CD4-positive, alpha-beta T cell treated with Interleukin-17A for 4 hours (primary cell): ENCODE measurements at places on chromosomes 6 and 20.
A peak's percentile ranks its signal among the peaks of the same experiment; 100 is the strongest.

GRCh38 chr20:35006531-35006971, 50.9 kb downstream of the MYH7B start:
- no peak for DNase-seq

DNA sequence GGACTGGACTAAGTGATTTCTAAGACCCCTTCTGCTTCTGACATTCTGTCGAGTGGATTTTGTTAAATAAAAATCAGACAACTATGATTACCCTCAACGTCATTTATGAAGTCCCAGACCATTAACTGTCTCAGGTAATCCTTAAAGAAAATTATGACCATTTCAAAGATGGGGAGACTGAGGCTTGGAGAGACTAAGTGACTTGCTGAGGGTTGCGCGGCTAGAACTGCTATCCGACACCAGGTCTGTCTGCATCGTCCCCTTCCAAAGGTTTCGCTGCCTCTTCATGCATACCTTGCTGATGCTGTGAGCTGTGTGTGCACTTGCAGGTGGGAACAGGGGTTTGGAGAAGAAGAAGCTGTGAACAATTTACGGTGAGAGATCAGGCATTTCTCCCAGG, 3.1 kb downstream of the SNPH start:
- DNase-seq = no peak

DNA sequence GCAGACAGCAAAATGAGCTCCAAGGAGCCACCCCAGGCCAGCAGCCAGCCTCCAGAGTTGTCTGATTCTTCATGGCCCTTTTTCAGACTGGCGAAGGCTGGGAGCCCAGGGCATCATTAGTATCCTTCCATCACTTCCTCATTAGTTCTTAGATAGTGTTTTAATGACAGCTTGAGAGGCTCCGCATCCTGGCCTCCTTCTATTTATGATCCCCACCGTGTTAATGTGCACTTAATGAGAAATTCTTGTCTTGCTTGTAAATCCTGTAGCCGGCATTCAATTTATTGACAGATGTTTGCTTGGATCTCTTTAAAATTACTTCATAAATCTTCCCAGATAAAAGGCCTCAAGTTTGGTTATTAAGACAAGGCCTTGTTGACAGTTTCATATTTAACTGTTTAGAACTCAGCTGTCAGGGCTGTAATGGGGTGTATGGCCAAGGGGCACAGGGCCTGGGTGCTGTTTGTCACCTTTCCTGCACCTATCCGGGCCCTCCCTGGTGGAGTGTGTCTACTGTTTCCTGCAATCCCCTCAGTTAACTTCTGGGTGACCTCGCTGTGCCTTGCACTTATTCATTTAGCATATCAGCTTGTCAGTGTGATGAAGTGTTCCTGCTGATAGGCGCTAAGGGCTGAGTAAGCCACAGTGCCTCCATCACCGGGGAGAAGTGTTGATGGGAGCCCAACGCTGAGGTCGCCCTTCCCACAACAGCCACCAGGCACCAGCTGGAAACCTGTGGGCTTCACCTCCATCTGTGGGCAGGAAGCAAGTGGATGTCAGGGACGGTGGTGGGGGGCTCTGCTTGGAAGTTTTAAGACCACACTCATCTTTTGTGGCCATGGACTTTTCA, 169.3 kb downstream of the TSHZ2 start:
- no peak for DNase-seq

- no peak for DNase-seq
These were observed 65.2 kb upstream of the PIM1 start for GRCh38 chr6:37104824-37105147.

DNA sequence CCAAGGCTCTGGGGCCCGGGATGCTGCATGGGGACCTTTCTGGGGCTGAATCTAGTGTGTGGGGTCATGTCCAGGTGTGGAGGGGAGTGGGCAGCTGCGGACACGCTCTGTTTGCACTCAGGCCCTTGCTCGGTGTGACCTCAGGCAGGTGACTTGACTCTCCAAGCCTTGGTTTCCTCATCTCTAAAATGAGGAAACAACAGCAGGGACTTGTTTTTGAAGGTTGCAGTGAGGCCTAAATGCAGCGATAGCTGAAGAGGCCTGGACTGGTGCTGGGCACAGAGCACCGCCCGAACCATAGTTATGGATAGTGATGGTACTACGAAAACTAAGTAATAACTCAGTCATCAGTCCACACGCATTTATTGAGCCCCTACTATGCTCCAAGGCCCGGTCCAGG, 91.8 kb downstream of the NOL4L start:
- DNase-seq = no peak

- no peak for DNase-seq
These were observed 216.2 kb downstream of the CD83 start for GRCh38 chr6:14333556-14334305.

GRCh38 chr6:37680668-37681067, 17.0 kb downstream of the MDGA1 start:
- no peak for DNase-seq

DNA sequence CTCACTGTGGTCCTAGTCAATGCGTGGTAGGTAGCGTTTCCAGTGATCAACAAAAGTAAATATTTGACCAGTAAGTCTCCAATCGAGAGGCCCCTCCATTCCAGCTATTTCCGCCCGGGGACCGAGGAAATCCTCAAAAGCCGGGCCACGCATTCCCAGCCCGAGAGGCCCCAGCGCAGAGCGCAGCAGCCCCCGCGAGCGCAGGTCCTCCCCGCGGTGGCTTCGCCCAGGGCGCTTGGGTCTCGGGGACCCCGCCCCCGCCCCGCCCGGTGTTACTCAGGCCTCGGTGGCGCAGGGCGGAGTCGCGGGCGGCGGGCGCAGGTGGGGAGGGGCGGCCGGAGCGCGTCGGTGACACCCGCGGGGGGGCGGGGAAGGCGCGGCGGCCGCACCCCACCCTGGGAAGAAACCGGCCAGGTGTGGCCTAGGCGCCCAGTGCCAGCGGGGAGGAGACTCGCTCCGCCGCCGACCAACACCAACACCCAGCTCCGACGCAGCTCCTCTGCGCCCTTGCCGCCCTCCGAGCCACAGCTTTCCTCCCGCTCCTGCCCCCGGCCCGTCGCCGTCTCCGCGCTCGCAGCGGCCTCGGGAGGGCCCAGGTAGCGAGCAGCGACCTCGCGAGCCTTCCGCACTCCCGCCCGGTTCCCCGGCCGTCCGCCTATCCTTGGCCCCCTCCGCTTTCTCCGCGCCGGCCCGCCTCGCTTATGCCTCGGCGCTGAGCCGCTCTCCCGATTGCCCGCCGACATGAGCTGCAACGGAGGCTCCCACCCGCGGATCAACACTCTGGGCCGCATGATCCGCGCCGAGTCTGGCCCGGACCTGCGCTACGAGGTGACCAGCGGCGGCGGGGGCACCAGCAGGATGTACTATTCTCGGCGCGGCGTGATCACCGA, at the start of gene DSP:
DSP (plus strand) TSS at position 497 of the 890 bp plus-strand sequence; CDS start at position 742, 245 bp downstream.
- DNase-seq = peak; percentile 27

GRCh38 chr6:75349262-75349984, 64.8 kb upstream of the TMEM30A start:
- no peak for DNase-seq

- no peak for DNase-seq
These were observed 56.1 kb upstream of the HFE start for GRCh38 chr6:26031151-26031594.

GRCh38 chr6:152049502-152049901, 242.0 kb downstream of the ESR1 start:
- no peak for DNase-seq

DNA sequence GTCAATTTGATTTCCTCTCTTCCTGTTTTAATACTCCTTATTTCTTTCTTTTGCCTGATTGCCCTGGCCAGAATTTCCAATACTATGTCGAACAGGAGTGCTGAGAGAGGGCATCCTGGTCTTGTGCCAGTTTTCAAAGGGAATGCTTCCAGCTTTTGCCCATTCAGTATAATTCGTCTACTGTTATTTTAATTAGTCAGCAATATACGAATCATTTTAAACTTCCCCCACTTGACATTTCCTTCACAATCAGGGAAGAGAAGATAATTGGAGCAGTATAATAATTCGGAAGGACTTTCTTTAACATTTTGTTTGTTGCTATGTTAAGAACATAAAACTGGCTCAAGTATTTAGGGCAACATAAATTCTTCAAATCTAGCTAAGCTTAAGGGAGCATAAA, 860.3 kb upstream of the SLC35B3 start:
- no peak for DNase-seq

DNA sequence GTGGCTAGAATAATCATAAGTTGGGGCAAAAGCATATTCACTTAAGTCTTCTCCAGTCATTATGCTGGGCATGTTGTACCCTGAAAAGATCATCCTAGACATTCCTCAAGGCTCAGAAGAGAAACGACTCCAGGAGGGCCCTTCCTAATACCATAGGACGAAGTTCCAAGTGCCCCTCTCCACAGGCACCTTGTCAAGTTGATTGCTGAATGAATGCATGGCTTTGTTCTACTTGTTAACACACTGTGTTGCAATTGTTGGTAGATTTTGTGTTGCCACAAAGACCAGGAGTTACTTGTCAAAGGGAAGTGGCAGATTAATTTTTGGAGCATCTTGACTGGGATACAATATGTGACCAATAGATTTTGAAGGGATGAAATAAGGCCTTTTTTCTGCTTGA, 194.3 kb upstream of the SMLR1 start:
- DNase-seq = no peak

- no peak for DNase-seq
These were observed 39.1 kb downstream of the SYNJ2 start for GRCh38 chr6:158020811-158021210.

- no peak for DNase-seq
These were observed 82.3 kb upstream of the FRMD1 start for GRCh38 chr6:168161371-168161750.

DNA sequence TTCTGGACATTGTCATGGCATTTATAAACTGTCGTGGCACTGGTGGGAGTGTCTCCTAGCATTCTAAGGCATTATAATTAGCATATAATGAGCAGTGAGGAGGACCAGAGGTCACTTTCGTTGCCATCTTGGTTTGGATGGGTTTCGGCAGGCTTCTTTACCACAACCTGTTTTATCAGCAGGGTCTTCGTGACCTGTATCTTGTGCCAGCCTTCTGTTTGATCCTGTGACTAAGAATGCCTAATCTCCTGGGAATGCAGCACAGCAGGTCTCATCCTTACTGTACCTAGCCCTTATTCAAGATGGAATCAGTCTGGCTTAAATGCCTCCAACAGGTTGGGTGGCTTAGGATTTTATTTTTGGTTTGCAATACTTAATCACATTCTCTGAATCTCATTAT, 142.7 kb upstream of the GGTLC1 start:
- no peak for DNase-seq

GRCh38 chr6:145034664-145035063, 700.7 kb downstream of the EPM2A start:
- no peak for DNase-seq

GRCh38 chr6:37033819-37034795, 28.7 kb downstream of the FGD2 start:
- no peak for DNase-seq

DNA sequence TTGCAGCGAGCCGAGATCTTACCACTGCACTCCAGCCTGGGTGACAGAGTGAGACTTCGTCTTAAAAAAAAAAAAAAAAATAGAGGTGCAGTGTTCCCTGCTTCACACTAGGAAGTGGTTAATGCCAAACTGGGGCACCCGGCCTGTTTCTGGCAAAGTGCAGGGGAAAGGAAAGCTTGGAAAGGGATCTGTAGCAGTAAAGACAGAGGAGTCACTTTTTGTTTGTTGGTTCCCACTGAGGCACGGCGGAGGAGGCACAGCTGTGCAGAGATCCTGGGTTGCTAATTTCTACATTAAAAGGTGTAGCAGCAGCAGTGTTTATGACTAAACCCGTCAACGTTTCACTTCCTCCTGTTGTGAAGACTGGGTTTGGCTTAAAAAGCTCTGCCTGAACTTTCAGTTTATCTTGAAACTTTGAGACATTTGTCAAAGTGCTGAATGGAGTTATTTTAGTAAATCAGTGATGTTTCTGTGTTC, 125.6 kb downstream of the CARMIL1 start:
- peak; percentile 59 for DNase-seq

DNA sequence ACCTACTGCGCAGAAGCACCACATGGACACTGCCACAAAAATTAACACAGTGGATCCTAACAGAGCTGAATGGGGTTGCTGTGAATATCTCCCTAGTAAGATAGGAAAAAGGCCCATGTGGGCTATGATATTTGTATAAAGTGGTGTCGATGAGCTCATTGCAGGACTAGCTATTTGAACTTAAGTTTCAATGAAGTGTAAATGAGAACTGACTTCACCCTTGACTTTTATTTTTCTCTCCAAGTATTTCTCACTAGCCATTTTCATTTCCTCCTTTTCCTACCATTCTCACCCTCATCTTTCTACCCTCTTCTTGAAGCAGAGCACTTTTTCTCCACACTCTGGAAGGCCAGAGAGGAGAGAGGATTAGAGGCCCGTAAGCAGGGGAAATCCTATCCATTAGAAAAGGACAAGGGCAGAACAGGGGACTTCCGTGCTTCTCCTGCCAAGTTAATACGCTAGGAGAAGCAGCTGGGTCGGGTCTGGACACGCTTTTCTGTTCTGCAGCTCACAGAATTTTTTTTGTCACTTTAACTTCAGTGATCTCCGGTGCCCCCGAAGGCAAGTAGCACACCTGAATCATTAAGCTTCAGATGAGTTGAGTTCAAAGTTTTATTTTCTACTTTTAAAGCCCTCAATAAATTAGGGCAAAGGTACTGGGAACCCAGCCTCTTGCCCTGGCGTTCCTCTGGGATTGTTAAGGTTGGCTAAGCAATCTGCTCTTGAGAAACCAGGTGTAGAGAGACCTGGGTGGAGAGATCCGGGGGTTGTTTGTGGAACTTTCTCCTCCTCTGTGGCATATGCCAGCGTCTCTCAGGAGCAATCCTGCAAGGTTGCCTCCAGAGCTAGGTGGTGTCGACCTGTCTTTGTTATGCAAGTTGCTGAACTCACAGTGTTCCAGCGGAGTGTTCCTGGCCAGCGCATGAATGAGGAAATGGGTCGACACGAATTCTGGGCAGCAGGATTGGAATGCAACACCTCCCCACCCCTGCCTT, 56.2 kb upstream of the ARID1B start:
- no peak for DNase-seq

GRCh38 chr20:46670585-46671584, 18.4 kb downstream of the TP53RK start:
- no peak for DNase-seq

- no peak for DNase-seq
These were observed 8.2 kb downstream of the NT5DC1 start for GRCh38 chr6:116108836-116109235.

GRCh38 chr20:63293456-63293855, 470 bp downstream of the COL20A1 start:
- no peak for DNase-seq

GRCh38 chr6:73675466-73676098, 20.4 kb upstream of the CD109 start:
- peak; percentile 80 for DNase-seq

DNA sequence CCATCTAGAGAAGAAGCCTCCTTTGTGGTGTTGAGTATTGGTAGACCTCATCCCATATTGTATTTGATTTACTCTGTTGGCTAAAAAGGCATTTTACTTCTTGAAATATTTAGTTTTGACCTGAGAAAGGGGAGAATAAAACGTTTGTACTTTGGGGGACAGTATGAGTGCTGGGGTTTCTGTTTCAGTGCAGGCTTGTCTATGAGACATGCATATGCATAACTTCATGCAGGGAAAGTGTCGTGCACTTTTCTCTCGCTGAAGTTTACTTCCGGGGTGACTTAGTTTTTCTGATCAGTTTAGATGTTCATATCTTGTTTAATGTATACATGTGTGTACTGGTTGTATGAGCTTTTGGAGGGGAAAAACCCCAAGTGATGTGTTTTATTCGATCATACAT, 59.5 kb downstream of the UTRN start:
- DNase-seq = peak; percentile 53

- DNase-seq = no peak
These were observed 6.7 kb upstream of the IFT52 start for GRCh38 chr20:43583982-43584432.
